ENCODE measurements at places on chromosomes 5 and 9.

DNA sequence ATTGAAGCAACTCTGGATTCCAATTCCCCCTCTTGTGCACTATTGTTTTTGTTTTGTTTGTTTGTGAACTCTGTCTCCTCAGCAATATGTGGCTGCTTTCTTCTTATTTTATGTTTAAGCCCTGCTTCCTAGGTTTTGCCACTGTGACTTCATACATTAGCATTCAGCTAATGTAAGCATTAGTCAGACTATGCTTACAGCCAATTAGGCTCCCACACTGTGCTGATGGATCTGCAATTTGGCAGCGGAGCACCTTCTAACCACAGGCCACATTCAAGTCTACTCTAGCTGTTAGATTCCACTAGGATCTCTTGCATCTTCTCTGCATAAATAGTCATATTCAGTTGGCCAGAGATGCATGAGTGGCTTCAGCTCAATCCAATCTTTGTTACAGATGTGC, 9.6 kb upstream of the BICD2 start:
- no peak for DNase-seq

- DNase-seq, result no peak
These were observed 1669.3 kb upstream of the CDH9 start for GRCh38 chr5:28707706-28708105.

DNA sequence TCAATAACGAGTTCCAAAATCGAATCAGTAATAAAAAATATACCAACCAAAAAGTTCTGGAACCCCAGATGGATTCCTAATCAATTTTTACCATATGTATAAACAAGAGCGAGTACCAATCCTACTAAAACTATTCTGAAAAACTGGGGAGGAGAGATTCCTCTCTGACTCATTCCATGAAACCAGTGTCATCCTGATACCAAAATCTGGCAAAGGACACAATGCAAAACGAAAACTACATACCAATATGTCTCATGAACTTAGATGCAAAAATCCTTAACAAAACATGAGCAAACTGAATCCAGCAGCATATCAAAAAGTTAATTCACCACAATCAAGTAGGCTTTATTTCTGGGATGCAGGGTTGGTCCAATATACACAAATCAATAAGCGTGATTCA, 30.5 kb upstream of the MACIR start:
- no peak for DNase-seq

DNA sequence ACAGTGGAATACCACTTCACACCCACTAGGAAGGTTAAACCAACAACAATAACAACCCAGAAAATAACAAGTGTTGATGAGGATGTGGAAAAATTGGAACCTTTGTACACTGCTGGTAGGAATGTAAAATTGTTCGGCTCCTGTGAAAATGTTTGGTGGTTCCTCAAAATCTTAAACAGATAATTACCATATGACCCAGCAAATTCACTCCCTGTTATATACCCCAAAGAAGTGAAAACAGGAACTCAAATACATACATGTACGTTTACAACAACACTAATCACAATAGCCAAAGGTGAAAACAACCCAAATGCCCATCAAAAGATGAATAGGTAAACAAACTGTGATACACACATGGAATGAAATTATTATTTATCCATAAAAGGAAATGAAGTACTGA, 178.5 kb upstream of the PHYKPL start:
- DNase-seq, result no peak

DNA sequence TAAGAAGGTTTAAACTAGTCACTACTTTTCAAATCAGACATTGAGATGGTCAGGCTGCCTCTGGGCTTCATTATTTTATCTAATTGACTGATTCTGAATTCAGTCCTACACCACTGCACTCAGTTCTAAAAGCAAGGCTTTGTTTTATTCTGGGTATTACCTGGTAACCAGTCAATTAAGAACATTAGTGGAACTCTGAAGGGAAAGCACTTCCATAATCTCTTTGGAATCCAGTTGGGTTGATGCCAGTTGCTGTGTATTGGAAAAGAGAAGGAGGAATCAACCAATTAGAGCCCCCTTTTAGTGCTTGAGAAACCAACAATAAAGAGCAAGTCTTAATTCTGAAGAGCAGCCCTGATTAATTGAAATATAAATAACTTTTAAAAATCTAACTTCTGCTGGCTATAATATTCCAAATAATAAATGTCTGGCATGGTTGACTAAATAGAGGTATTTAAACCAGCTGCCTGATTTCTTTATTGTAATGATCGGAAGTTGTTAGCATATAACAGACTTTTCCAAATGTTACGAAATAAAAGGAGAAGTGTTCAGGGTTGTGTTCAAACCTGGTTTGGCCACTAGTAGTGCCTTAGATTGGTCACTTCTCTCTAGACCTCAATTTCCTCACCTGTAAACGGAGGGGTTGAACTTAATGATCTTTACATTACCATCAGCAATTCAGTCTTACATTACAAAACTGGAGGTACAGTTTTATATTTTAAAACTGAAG, 32.0 kb downstream of the CPEB4 start:
- no peak for DNase-seq

- no peak for DNase-seq
These were observed 70.3 kb upstream of the ASTN2 start for GRCh38 chr9:117485176-117485575.

DNA sequence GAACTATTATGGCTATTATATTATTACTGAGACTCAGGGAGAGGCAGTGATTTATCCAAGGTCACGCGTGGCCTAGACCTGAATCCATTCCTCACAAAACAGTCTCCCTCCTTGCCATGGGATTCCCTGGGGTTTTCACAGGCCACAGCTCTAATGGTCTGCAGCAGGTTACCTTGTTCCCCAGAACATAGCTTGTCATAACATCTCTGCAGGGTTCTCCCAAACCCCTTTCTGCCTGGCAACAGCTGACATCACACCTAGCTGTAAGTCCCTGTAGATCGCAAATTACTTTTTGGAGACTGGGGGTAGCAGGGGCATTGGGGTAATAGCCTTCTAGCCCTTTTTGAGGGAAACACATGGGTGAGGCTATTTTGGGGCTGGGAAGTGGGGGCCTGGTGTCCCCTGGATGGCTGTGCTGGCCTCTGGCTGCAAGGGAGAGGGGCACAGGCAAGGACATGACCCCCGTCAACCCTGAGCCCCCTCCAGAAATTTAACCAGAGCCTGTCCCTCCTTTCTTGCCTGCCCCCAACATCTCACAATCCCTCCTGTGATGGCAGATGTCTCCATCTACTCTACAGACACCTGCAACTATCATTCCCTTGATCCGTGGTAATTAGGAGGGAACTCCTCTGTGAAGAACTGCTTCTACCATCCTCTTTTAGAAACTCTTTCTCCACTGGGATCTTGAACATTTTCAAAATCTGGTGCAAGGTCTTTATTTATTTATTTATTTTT, 1.3 kb downstream of the CD74 start:
- DNase-seq, result peak; percentile 72

DNA sequence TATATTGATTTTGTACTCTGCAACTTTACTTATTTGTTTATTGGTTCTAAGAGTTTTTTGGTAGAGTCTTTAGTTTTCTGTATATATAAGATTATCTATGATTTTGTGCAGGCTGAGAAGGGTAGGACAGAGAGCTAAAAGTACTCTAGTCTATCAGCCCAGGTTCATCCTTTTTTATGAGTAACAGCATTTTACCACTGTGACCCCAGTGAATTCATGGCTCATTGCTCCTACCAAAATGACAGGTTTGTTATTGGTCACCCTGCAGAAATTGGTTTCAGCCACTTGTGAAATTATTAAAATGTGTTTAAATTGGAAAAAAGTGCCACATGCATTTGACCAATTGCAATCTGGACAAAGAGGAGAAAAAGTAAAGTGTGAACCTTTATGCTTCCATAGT, 421.4 kb upstream of the DAB2 start:
- DNase-seq, result no peak

DNA sequence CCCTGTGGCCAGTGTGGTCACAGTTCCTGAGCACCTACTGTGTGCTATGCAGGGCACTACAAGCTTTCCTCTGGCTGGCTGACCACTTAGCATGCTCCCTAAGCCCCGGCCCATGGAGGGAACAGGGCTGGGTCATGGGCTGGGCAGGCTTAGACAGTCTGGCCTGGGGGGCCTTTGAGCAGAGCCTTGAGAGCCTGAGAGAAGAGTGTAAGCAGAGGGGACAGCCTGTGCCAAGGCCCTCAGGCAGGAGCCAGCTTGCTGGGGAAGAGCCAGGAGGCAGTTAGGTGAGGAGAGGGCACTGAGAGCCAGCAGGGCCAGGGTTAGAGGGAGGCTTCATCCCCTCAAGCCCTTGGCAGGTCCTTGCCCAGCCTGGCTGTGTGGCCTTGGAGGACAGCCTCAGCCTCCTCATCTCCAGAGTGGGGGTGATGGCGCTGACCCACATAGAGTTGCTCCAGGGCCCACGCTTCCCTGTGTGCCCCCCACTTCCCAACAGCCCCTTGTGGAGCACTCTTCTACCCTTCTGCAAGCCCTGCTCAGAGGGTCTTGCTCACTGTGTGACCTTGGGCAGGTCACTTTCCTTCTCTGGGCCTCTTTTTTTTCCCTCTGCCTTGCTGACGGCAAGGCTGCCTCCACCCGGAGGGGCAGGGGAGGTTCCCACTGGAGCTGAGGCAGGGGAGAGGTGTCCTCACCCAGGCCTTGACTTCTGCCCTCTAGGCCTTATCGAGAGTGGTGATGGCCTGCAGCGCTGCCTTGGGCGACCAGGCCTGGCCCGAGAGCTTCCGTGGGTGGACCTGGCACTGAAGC, 107.1 kb downstream of the PHF2 start:
- no peak for DNase-seq

DNA sequence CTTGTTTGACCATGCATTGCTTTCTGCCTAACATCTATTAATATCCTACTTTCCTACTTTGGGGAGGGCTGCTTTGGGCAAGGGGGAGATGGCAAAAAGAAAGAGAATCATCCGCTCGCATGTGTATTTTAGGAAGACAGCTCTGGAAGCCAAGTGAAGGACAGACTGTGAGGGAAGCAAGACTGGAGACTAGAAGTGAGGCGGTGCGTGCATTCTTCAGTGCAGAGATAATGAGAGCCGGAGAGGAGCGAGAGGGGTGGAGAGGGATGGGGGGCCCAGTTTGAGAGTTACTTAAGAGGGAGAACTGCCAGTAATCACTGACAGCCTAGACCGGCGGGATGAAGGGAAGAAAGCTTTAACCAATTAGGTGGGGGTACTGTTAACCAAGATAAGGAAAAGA, 151.7 kb upstream of the RAPGEF1 start:
- no peak for DNase-seq

DNA sequence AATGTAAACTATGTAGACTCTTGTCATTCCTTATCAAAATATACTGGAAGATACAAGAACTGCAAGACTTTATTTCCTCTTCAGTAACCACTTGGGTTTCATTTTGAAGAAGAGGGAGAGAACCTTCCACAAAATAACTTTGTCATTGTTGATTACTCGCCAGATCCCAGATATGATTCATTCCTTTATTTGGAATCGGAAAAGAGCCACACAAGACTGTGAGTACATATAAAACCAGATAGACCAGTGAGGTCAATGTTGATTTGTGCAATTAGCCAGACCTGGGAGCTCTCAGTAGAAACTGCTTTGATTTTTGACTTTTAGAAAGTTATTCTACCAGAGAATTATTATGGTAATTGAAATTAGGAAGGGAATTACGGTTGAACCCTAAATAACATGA, 146.1 kb downstream of the TMEM167A start:
- no peak for DNase-seq

DNA sequence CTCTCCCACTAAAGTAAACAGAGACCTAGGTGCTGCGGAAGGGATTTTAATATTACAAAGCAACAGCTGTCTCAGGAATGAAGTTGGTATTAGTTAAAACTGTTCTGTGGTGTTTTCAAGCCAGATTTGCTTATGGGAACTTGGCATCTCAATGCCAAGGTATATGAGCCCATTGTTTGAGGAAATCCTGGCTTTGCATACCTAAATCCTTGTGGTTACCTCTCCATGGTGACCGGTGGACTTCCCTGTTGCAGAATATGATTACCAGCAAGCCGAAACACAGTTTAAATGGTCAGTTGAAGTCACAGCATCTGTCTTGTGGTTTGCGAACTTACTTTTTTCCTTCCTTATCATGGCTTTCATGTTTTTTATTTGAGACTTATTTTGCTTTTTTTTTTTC, 62.3 kb upstream of the TXNDC8 start:
- DNase-seq, result no peak

DNA sequence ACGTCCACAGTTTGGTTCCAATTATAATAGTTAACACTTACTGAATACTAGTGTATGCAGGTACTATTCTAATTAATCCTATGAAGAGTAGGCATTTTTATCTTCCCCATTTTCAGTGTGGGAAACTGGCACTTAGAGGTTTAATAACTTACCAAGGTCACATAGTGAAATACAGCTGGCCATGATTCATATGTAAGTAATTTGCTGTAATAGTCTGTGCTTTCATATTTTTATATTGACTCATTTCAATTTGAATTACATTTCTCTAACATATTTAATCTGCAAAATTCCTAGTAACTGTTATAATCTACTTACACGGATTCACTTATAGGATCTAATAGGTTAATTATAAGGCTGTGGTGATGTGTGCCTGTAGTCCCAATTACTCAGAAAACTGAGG, 19.4 kb downstream of the CCNH start:
- DNase-seq, result no peak

DNA sequence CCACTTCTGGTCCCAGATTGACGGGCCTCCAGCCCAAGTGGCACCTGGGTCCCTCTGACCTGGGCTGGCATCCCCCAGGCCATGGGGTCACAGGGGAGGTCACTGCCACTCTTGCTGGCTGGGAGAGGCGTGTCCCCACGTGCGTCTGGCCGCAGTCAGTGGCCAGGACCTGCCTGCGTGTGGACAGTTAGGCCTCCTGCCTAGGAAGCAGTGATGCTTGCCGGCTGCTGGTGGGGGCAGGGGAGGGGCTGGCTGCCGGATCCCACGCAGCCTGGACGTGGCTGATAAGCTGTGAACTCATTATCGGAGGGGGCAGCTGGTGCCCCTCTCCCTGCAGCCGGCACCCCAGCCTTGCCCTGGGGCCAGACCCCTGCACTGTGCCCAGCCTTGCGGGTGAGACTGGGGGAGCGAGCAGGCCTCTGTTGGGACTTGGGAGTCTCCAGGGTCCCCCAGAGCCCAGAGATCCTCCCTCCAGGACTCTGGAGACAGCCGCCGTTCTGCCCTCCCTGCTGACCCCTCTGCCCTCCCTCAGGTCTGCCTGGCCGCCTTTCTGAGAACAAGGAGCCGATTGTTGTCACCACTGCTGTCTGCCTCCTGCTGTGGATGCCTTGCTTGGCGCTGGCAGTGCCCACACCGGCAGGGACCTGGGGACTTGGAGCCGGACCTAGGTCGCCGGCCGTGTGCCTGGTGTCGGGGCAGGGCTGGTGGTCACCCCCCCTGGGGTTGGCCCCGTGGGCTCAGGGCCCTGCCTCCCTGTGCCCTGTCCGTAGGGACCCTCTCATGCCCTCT, 12.3 kb downstream of the RXRA start:
- no peak for DNase-seq

Measured in stimulated activated naive CD8-positive, alpha-beta T cell treated with anti-CD3 and anti-CD28 coated beads, Interleukin-15, Interleukin-2, amounts not matched to agents 100 U/mL and 50 U/mL, for 24 hours (primary cell).